ENCODE measurements at places on chromosomes 7 and 10.

DNA sequence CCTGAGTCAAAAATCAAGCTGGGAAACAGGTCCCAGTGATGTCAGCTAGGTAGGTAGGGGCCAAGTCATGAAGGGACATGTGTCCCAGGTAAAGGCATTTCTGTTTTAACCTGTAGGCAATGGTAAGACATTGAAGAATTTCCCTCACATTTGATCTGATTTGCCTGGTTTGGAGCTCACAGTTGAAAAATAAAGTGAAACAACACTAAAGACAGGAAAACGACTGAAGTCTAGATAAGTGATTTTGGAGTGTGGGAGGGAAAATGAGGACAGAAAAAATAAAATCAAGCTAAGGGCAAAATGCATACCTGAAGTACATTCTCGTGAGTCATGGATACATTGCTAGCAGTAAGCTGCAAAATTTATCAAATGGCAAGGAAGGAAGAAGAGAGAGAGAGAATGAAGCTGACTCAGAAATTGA is 169.9 kb downstream of the SKIDA1 start:
- no peak for DNase-seq

DNA sequence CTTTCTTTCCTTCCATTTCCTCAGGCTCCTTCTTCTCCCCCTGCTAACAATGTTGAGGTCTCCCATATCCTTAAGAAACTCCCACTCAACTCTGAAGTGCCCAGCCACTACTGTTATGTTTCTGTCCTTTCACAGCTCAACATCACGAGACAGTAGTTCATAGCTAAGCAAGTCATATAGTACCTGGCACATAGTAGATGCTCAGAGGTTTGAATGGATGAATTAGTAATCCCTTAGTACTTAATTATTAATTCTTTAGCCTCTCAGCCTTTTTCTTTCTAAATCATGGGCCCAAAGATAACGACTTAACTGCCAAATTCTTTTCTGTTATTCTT is 22.6 kb downstream of the CSGALNACT2 start:
- DNase-seq: no peak

DNA sequence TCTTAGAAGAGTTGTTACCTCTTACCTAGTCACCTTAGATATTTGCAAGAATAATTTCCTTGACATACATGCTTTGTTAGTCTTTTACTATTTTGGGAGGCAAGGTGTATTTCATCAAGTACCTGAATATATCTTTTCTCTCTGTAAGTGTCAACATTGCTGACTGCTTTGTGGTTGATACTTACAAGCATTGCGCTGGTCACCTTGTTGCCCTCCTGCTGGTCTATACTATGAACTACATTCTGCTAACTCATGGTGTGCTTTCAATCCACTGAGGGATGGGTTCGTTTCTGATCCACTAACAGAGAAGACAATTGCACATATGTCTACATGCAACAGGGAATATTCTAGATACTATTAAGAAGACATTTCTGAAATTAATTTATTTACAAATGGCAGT is 837.8 kb upstream of the COBL start:
- no peak for DNase-seq

DNA sequence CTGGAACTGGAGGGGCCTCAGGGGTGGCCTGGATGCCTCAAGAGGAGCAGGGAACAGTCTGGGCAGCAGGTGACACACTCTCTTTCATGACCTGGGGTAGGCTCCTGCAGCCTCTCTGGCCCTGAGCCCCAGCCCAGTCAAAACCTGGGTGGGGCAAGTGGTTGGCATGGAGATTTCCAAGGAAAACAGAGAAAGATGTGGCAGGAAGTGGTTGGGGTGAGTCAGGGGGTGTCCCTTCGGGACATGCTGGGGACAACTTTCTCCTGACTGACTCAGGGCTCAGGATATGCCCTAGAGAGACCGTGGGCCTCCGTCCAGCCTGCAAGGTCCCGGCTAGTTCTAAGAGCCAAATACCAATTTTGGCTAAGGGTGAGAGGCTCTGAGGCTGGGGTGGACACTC is 2.9 kb downstream of the AQP1 start:
- no peak for DNase-seq

GRCh38 chr10:62689712-62690111 is 114.8 kb upstream of the ADO start:
- DNase-seq: no peak

GRCh38 chr10:7255517-7255916 is 155.3 kb downstream of the SFMBT2 start:
- DNase-seq: no peak

- no peak for DNase-seq
Observed at GRCh38 chr7:104621321-104621720, 292.9 kb downstream of the LHFPL3 start.

GRCh38 chr7:80014511-80014910 is 120.1 kb upstream of the GNAI1 start:
- no peak for DNase-seq

GRCh38 chr10:132503581-132504421 is 33.8 kb upstream of the INPP5A start:
- no peak for DNase-seq

GRCh38 chr7:78099715-78100394 is 301.3 kb downstream of the PHTF2 start:
- DNase-seq: no peak

DNA sequence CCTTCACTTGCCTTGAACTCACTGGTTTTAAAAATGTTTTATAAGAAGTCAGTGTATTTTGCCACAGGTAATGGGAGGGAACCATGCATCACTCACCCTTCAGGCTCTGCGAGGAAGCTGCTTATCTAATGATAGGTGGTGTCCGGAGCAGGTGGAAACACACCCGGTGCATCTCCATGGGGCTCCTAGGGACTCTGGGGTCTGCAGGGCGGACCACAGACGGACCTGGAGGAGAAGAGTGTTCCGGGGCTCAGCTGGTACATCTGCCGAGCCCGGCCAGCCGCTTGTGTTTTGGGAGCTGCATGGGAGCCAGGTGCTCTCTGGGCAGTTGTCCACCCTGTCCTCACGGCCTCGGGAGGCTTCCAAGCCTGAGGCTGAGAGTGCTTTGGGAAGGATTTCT is 7.3 kb downstream of the LRRC27 start:
- DNase-seq: no peak

GRCh38 chr10:79383974-79384606 is 36.8 kb downstream of the PPIF start:
- no peak for DNase-seq

DNA sequence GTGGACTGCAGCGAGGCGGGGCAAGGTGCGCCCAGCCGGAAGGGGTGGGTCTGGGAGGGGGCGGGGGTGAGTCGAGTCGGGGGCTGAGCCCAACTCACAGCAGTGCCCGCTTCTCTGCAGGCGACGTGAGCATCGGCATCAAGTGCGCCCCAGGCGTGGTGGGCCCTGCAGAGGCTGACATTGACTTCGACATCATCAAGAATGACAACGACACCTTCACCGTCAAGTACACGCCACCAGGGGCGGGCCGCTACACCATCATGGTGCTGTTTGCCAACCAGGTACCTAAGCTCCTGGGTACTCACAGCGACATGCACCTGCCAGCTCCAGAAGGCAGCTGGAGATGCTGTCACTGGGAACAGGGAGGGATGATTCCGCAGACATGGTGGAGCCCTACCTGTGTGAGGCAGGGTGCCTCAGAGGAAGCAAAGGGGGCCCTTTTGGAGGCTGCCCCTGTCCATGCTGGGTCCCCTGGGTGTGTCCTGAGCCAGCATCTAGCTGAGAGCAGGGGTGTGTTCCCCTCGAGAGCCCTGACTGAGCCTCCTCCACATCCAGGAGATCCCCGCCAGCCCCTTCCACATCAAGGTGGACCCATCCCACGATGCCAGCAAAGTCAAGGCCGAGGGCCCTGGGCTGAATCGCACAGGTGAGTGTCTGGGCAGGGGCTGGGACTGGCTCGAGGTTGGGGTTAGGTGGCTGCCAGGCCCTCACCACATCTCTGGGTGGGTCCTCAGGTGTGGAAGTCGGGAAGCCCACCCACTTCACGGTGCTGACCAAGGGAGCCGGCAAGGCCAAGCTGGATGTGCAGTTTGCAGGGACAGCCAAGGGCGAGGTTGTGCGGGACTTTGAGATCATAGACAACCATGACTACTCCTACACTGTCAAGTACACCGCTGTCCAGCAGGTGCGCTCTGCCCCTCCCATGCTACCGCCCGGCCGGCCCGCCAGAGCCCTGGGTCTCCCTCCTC is 12.8 kb downstream of the FLNC start:
- no peak for DNase-seq

DNA sequence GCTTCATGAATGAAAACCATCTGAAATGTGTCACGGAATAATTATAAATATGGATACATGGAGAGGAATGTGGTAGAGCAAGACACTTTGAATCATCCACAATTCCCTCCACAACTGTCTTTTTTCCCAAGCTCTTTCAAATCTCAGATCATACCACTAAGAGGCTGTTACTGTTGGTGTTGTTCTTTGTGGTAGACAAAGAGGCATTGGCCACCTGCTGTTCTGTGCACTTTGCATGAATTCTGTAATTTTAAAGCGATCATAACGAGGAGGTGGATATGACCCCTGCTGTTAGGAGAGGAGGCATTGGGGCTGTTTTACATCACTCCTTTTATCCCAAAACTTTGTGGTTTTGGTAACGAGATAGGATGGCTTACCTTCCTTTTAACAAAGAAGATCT is 141.2 kb upstream of the KLF6 start:
- no peak for DNase-seq

DNA sequence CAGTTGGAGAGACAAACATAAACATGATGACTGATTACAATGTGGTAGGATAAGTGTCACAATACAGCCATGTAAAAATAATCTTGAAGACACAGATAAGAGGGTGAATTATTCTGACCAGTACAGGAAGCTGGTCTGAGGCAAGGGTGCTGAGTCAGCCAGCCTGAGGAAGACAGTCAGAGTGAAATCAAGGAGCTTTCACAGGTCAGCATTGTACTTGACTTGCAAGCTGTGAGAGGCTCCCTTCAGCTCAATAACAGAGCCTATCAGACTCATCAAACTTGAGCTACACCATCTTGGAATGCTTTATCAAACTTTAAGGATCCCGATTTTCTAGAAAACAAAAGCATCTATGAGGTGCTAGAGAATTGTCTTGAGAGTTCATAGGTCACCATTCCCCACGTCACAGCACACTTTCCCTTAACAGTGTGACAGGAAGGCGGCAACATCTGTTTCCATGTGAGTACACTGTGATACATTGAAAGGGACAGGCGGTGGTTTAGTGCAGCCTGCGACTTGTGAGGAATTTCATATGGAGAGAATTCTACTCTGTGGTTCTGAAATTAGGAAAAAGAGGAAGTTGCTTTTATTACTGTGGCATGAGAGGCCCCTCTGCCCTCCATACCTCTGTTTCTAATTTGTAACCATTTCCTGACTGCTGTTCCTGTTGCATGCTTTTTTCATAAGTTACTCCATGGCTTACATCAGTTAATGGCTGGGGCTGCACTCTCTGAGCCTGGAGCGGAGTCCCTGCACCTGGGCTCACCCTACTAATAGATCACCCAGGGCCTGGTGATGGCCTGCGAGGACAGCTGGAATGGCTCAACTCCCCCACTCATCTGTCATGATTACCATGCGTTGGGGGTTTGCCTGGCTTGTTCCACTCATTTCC is 417.1 kb downstream of the SUGCT start:
- DNase-seq: no peak

- no peak for DNase-seq
Observed at GRCh38 chr7:157389951-157390730, 53.3 kb downstream of the DNAJB6 start.

DNA sequence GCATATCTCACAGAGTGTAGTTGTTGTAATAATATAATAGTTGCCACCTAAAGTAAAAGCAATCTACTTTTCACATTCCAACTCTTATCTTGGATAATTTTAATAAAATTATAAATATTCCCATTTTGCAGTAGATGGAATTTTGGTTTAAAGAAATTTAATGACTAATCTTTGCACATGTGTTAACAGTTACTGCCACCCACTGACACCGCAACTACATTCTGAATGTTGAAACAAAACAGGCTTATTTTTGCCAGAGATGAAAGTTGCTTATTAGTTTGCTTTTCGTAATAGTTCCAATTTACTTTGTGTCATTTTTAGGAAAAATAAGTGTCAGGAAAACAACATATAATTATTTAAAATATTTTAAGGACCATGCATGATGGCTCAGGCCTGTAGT is 557.5 kb upstream of the PCDH15 start:
- no peak for DNase-seq

GRCh38 chr10:129658376-129659072 is 191.5 kb downstream of the MGMT start:
- DNase-seq: no peak

- DNase-seq: no peak
Observed at GRCh38 chr10:11689945-11690736, 52.0 kb upstream of the ECHDC3 start.

DNA sequence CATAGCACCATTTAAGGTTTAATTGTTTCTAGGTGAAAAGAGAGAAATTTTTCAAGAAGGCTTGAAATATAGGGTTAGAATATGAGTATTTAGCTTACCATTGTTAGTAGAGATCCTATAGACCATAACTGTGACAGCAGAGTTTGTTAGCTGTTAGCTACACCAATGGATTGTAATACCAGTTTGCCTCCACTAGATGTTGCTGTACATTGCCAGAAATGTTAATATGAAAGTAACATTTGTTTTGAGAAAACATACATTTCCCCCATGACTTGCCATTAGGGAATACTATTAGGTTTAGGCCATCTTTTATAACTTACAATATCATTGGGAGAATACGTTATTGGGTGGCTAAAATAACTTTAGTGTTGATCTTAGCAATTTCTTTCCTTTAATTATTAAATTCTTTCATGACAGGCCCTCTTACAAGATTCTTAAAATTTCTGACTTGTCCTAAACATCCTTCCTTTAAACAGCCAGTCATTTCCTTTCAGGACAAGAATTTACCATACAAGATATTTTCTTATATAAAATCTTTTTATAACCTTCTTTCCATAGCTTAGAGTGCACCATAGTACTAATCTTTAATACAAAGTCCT is 39.5 kb downstream of the ZNF117 start:
- no peak for DNase-seq

- DNase-seq: no peak
Observed at GRCh38 chr7:114988755-114989375, 67.0 kb downstream of the MDFIC start.

- no peak for DNase-seq
Observed at GRCh38 chr7:157194948-157195347, 56.2 kb downstream of the UBE3C start.
